Activated T-cell treated with anti-CD3 and anti-CD28 coated beads for 48 hours (primary cell): ENCODE measurements at places on chromosomes 5 and 9.

DNA sequence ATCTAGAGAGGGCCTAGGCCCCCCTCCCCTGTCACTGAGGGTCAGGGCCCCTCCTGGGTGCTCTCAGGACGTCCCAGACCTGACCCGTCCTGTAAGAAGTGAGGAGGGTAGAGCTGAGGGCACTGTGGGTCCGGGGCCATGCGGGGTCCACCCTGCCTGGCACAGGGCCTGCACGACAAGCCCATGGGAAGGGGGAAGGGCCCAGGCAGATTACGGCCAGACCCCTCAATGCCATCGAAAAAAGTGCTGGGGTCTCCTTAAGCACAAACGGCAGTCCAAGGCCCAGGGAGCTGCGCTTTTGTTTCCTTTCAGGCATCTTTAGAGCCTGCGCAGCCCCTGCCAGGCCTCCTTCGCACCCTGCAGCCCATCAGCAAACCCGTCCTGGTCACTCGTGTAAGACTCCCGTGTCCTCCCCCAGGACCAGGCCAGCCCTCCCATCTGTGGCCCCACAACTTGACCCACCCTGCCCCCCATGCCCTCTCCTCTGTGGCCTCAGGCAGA, 4.4 kb upstream of the EXOC3 start:
- no peak for DNase-seq

DNA sequence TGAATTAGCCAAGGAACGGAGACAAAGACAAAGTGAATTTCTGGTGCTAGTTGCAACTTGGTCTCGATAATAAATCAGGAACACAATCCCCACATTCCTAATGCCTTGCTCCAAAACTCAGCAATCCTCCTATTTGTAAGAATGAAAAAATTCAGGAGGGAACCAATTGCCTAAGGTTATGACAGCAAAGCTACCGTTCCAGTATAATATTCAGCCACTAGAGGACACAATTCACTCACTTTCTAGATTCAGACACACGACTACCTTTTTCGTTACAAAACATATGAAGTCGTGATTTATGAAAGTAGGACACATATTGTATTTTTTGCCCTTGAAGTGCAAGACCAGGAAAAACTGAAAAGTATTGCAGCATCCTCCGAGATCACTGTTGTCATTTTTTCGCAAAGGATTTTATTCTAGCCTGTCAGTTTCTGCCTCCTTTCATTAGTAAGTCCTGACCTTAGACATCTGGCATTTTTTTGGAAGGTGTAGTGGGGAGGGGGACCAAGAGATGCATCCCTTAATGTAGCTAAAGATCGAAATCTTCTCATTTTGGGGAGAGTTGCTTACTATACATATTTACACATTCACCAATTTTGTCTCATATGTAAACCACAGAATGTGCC, 133.1 kb downstream of the DOCK8 start:
- DNase-seq, result no peak

DNA sequence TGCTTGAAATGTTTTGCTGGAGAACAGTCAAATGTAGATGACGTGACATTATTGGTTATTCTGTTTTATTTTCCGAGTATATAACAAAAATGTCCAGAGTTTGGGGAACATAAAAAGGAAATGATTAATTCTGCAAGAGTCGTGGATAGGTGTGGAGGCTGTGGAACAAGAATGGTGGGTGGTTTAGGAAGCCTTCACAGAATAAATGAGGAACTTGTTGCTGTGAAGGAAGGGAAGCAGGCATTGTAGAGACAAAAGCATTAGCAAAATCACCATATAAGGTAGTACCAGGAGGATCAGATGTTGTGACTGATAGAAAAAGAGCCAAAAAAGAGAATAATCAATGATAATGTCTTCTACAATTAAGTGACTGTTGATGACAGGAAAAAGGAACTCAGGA, 66.2 kb upstream of the CNTLN start:
- DNase-seq, result no peak

GRCh38 chr5:44935262-44935661, 126.5 kb downstream of the MRPS30 start:
- no peak for DNase-seq

GRCh38 chr9:89825669-89826068, 220.9 kb downstream of the GADD45G start:
- no peak for DNase-seq

DNA sequence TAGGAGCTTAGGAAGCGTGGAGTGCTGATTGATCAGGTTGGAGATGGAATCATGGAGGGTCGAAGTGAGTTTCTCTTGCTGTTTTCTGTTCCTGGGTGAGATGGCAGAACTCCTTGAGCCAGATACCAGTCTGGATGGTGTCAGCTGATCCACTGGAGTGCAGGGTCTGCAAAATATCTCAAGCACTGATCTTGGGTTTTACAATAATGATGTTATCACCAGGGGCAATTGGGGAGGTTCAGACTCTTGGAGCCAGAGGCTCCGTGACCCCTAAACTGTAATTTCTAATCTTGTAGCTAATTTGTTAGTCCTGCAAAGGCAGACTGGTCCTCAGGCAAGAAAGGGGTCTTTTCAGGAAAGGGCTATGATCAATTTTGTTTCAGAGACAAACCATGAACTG, 80.0 kb upstream of the NIPAL4 start:
- no peak for DNase-seq

DNA sequence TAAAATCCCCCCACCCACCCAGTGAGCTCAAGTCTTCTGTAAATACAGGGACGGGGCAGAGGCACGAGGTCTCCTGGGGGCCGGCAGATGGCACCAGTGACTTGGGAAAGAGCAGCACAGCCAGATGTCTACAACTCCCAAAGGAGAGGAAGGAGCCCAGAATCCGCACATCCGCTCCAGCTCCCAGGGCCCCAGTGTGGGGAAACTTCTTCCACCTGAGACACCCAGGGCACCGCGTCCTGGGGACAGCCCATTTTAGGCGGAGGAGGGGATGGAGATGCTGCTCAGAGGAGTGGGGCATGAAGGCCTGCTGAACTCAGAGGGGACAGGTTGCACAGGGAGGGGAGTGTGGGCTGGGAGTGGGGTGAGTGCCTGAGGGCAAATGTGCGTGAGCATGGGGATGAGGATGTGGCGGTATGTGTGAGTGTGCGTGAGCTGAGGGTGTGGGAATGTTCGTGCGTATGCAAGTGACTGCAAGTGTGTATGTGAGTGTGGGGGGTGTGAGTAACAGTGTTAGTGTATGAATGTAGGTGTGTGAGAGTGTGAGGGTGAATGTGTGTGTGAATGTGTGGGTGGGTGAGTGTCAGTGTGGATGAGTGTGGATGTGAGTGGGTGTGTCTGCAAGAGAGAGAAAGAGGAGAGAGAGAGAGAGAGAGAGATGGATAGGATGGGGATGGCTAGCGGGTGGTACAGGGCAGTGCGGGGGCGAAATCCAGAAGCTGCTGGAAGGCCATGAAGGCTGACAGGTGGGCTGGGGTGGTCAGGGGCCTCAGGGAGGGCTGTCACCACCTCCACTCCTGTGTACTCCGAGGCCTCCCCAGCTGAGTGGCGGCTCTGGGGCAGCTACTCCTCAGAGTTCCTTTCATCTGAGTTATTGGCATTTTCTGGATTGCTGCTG, 63.5 kb downstream of the DUSP1 start:
- no peak for DNase-seq

DNA sequence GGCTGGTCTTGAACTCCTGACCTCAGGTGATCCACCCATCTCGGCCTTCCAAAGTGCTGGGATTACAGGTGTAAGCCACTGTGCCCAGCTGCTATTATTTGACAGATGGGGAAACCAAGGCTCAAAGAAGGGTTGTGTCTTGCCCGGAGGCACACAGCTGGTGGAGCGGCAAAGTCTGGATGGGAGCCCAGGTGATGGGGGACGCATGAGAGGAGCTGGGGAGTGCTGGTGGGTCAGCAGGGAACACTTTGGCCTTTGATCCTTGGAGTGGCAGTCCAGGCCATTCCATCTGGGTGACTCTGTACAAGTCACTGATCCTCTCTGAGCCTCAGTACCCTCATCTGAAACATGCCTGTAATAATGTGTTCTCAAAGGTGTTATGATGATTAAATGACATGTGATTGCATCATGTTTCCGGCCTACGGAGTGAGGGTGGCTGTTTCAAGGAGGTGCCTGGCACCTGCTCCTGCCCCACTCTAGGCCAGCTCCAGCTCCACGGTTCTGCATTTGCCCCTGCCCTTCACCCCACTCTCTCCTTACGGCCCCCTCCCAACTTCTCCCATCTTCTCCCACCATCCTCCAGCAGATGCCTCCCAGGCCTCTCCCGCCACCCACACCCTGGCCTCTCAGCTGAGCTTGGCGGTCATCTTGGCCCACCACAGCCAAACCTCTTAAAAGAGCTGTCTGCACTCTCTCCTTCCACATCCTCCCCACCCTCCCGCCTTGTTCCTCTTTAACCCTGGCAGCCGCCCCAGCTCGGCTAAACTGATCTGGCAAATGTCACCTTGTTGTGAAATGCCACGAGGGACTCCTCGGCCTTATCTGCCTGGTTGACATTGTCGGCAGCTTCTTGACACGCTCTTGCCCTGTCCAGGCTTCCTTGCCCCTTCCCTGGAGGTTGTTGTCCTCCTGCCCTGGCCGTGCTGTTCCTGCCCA, 5.5 kb upstream of the DBN1 start:
- DNase-seq, result no peak

DNA sequence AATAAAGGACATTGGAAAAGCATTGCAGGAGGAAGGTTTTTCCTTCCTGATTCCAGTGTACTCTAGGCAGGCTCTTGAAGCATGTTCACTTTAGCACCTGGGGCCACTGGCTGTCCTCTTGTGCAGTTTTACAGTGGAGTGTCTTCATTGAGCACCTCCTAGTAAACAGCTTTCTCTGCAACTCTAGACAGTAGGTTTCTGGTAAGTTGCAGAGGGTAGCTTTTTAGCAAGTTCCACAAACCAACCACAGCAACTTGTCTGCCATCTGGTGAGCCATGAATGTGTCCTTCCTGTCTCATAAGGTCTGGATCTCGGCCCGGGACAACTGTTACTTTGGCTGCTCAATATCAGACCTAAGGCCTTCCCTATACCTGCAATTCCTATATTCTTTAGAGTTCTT, 488.0 kb downstream of the MAN2A1 start:
- no peak for DNase-seq

GRCh38 chr9:79003514-79003913, 568.3 kb upstream of the TLE4 start:
- DNase-seq, result no peak

GRCh38 chr5:139103762-139104161, 94.4 kb downstream of the SIL1 start:
- DNase-seq, result no peak

DNA sequence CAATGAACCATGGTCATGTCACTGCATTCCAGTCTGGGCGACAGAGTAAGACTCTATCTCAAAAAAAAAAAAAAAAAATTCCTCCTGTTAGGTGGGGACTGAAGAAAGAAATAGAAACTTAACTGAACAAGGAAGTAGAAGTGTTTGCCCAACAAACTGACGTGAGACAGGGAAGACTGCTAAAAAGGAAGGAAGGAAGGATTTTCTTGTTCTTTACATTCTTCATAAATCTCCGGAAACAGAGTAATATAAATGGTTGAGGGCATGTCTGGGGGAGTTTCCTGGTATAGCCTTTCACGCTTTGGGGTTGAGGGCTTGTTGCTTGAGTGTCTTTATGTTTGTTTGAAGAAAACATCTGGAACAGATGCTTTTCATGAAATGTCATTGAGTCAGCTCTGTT, 3.1 kb downstream of the TOR1B start:
- DNase-seq, result no peak

DNA sequence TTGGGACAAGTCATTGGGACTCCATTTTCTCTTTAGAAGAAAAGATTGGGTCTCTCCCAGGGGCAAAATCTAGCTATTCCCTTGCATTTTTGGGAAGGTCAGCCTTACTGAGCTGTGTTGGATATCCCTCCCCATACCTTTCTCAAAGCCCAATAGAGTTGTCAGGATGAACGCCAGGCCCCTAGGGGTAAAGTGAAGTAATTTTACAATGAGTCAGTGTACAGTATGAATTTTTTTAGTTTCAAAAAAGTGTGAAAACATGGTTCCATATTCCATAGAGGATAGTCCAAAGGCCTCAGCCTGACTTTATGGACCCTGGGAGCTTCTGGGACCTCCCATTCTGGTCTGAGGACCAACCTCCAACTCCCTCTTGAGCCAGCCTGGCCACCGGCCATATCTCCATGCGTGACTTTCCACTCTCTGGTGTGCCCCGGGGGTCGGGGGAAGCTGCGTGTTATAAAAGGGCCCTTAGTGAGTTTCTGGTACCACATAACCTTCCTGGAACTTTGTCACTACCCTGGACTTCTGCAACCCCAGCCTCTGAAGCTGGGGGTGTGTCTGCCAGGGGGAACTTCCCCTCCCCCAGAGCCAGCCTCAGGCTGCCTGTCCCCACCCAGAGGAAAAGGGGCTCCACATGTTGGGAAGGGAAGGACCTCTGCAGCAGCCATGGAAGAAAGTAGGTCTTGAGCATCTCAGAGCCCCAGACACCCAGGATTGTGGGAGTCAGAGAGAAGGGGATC, 52.4 kb upstream of the SYNPO start:
- no peak for DNase-seq

GRCh38 chr5:34686762-34687268, 30.7 kb downstream of the RAI14 start:
- no peak for DNase-seq

DNA sequence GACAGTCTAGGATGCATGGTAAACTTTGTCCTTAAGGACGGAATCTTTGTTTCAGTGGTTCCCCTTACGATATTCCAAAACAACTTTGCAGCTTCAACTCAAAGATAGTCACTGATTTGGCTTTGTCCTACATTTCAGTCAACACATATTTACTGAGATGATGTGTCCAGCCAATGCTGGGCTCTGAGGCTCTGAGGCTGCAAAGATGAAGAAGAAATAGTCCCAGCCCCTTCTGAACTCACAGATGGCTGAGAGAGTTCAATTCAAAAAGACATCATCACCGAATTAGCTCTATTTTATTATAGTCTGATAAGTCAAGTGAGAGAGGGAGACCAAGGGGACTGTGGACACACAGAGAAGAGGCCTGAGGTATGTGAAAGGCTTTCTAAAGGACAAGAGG, 544.0 kb downstream of the ACTL7B start:
- DNase-seq, result no peak

DNA sequence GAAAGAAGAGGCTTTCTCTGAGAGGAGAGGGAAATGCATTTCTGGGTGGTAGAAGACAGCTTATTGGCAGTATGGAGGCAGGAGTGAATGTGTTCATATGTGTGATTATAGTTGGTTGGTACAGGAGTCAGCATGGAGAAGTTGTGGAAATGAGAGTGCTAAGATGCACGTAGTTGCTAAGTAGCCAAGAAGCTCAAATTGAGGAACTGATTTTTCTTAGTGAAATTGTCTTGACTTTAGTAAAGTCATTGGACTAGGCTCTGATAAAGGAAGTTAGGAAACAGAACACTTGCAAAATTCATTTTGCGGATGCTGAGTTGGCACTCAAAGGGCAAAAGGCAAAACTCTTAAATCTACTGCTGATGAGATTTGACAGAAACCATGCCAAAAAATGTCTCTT, 158.9 kb upstream of the VCAN start:
- DNase-seq, result no peak

- no peak for DNase-seq
These were observed 30.1 kb upstream of the CFAP157 start for GRCh38 chr9:127676638-127677037.

- no peak for DNase-seq
These were observed 21.8 kb downstream of the IRF1 start for GRCh38 chr5:132468656-132469379.

DNA sequence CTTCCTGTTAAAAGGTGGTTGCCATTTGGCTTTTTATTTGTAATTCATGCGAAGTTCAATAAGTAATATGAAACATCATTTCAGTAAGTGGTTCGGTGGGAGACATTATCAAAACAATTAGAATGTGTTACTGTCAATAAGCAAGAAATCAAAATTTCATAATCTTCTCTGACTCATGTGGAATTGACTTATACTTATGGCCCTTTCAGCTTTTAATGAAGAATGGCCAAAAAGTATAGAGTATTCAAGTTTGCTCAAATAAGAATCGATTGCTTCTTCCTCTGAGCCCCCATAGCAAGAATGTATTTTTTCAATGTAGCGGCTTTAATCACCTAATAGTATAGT, 174.5 kb downstream of the AOPEP start:
- no peak for DNase-seq
